Left renal cortex interstitium (tissue), 4 donors: ENCODE measurements at places on chromosomes 5 and 9.

DNA sequence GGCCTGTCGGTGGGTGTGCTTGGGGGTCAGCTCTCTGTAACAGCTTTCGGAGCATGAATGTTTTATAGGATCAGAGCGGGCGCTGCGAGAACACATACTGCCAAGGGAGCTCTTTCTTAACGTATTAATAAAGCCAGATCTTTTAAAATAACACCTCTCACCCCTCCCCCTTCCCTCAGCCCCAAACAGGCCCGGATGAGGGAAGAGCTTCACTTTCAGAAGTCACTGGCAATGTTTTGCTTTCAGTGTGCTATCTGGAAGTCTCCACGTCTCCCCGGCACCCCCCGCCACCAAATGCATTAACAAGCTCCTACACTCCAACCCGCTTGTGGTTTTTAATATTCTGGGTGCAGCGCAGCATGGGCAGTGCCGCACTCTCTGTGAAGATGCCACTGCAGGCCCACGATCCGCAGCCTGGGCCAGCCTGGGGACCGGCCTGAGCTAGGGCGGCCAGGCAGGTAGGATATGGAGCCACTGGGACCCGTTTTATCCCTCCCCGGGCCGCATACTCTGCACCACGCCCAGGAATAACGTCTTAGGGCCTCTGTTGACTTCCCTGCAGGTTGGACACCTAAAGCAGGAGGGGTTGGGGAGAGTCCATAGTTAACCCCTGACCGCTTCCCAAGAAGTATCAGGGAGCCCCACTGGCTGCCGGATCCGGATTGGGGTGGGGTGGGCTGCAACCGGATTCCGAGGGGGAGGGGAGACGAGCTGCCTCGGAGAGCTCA is 12.6 kb downstream of the NR2F1 start:
- peak; percentile 52 for DNase-seq

DNA sequence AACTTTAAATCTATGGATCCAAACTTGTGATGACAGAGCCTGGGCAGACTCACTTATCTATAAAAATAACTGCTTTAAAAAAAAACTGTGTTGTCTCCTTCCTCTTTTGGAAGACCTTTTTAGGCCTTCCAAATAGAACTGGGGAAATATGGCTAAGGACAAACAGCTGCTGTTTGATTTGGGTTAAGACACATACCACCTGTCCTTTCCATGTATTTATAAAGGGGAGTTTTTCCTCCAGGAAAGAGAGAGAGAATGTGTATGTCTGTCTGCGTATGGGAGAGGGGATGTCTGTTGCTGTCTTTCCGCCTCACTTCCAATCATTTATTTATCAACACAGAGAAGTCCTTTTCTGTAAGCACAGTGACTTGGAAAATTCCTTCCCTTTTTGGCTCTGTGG is 2.8 kb downstream of the ARHGEF37 start:
- DNase-seq = no peak

GRCh38 chr9:93205896-93206575 is 22.1 kb downstream of the WNK2 start:
- DNase-seq = no peak

DNA sequence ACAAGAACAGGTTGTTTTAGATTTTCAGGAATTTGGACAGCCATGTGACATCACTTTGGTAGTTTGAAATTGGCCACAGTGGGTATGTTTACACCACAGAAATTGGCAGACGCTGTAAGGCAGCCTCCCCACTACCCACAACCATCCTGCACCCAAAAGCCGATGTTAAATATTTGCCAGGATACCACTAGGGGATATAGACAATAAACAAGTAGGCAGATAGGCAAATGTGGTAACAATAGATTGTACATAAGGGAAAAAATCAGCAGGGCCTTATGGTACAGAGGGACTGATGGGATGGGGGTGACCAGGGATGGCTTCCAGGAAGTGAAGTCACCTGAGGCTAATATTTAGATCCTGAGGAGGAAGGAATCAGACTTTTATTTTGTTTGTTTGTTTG is 31.1 kb upstream of the DUSP1 start:
- no peak for DNase-seq

DNA sequence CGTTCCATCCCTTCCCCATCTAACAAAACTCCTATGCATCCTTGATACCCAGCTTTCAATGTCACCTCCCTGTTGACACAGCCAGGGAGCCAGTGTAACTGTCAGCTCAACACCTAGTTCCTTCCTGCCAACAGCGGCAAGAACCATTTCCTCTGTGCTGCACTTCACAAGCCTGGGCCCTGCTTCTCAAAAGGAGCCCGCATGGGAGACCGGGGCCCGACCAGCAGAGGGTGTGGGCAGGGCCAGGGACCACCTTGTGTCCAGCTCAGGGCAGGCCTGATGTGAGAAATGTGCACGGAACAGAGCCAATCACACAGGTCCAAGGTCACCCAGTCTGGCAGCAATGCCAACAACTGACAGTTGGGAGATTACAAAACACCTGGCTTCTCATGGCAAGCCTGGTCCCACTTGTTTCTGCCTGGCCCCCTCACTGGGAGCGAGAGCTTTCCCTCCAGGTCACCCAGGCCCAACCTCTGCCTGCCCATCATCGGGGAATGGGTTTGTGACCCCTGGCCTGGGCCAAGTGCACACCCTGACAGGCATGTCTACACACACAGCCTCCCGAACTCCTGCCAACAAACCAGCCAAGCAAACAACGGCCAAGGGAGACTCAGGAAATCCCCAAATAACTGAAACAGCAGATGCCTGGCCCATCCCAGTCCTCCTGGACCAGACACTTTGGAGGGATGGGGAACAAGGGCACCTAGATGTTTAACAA is 3.1 kb downstream of the RNF44 start:
- DNase-seq = no peak

DNA sequence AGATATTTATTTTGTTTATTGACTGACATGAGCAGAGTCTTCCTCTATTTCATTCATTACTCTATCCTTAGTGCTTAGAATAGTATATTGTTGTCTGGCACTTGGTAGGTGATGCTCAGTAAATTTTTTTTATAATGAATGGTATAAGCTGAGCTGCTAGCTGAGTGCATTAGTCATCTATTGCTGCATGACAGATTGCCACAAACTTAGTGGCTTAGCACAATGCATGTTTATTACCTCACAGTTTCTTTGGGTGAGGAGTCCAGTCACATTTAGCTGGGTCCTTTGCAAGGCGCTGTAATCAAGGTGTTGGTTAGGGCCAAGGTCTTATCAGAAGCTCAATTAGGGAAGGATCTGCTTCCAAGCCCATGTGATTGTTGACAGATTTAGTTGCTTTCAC is 23.1 kb downstream of the SMAD5 start:
- no peak for DNase-seq

DNA sequence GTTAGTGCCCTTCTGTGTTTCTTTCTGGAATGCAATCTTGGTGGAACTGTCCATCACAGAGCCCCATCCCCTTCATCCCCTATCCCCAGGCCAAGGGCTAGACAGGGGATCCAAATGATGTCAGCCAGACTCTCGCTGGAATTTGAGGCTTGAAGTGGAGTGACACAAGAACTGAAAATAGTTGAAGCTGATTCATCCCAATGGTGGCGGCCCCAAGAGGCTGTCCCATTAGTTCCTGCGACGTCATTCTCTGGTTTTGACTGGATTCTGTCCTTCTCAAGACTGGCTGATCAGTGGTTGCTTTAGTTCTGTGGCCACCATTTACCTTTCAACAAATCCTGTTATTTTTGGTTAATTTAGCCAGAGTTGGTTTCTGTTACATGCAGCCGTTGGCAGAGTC is 59.9 kb downstream of the SUB1 start:
- DNase-seq = no peak

DNA sequence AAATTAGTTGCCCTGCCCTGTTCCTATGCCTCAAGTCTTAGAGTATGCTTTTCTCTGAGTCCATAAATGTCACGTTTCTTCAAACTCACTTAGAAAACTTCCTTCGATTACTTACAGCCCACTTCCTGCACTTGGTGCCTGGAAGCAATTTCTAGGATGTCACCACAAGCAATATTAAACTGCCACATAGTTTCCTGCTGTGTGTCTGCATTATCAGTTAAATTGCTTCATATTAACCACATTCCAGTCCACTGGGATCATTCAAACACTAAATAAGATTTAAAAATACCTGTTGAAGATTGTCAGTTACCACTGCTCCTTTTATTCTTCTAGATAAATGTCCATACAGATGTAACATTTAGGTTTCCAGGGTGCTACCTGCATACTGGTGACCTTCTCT is 4.1 kb downstream of the DENND1A start:
- DNase-seq = no peak

- no peak for DNase-seq
Observed at GRCh38 chr5:149372932-149373331, 6.2 kb downstream of the IL17B start.

GRCh38 chr5:173745123-173745522 is 128.7 kb upstream of the BOD1 start:
- no peak for DNase-seq

DNA sequence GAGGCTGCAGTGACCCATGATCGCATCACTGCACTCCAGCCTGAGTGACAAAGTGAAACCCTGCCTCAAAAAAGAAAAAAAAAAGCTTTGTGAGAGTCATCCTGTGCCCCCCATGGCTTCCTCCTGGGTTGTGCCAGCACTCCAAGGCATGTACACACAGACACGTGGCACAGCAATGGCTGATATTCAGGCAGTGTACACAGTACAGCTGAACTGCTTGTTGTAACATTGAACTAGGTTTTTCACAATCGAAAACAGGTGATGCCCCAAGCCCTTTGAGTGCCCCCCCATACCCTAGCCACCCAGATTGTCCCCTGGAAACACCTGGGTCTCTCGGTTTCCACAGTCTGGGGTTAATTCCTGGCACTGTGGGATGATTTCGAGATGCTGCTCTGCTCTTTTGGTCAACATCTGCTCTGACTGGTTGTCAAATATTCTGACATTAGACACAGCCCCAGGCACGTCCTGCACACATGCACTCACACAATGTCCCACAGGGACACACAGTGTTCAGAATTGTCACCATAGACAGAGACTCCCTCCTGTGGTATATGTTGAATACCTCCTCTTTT is 9.2 kb downstream of the SPINK4 start:
- no peak for DNase-seq

GRCh38 chr9:99231711-99232110 is 9.6 kb downstream of the SEC61B start:
- no peak for DNase-seq

DNA sequence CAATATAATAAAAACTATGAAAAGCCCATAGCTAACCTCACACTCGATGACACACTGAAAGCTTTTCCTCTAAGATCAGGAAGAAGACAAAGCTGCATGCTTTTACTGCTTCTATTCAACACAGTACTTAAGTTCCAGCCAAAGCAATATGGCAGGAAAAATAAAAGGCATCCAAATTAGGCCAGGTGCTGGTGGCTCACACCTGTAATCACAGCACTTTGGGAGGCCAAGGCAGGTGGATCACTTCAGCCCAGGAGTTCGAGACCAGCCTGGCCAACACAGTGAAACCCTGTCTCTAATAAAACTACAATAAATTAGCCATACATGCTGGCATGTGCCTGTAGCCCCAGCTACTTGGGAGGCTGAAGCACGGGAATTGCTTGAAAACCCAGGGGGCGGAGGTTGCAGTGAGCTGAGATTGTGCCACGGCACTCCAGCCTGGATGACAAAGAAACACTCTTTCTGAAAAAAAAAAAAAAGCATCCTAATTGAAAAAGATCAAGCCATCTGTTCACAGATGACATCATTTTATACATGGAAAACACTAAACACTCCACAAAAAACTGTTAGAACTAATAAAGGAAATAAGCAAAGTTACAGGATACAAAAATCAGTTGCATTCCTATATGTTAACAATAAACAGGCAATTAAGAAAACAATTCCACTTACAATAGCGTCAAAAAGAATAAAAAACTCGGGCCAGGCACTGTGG is 17.9 kb downstream of the ZFR start:
- DNase-seq = no peak

- no peak for DNase-seq
Observed at GRCh38 chr9:114231719-114232449, 76.5 kb downstream of the COL27A1 start.

DNA sequence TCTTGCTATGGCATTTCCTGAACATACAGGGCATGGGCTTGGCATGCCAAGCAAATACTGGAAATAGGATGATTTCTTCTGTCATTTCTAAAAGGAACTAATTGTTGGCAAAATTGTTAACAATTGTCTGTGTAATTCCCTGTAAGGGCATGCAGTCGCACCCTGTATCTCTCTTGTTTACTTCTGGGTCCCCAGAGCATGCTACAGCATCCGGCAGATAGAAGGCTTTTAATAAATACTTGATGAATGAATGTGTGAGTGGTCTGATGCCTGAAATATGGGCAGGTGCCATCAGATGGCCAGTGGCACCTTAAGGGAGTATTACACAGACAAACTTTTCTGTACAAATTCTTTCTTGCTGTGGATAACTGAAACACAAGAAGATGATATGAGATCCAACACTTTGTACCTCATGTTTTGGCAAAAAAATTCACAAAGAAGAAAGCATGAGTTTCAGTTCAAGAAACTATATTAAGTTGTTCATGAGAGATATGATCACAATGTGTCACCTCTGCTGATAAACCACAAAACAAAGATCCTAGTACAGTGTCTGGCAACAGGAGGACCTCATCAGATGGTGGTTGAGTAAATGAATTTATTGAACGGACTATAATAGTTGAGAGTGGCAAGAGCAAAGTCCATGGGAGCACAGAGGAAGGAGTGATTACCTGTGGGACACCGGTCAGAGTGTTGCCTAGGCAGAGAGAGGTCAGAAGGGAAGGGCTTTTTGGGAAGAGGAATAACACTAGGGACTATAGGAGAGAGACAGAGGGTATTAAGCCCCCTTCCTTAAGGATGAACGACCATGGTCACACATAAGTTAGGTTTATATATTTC is 194.2 kb downstream of the ATP10B start:
- DNase-seq = no peak

GRCh38 chr9:35001803-35002502 is 12.4 kb downstream of the DNAJB5 start:
- DNase-seq = no peak

DNA sequence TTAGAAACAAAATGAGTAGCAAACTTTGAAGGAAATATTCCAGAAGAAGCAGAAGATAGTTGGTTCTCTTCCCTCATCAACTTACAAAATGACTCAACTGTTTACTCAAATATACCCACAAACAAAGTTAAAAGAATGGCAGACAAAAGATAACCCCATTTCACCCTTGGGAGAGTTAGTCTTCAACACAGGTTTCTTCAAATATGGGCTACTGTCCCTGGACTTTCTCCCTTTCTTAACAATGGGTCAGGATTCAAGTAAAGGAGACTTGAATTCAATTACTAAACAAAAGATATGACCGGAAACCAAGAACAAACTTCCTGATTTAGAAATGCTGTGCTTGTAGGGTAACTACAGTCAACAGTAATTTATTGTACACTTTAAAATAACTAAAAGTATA is 14.2 kb downstream of the RFX3 start:
- no peak for DNase-seq

DNA sequence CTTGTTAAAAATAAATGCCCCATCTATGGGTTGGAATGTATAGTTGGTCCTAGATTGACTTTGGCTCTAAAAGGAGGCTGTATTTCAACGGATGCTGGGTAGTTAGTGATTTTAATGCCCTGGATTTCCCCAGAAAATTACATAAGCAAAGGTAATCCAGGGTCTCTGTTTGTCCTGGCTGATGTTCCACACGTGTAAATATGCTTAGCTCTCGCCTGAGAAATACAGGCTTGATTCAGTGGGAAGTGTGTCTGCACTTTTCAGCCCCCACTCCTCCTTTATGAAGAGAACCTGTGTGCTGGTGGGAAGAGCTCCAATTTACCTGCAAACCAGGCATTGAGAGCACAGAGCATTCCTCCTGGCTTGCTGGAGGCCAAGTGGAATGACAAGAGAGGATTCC is 294.6 kb upstream of the CLINT1 start:
- DNase-seq = no peak
